Urinary bladder (tissue), 4 donors: ENCODE measurements at places on chromosomes 6 and 20.

DNA sequence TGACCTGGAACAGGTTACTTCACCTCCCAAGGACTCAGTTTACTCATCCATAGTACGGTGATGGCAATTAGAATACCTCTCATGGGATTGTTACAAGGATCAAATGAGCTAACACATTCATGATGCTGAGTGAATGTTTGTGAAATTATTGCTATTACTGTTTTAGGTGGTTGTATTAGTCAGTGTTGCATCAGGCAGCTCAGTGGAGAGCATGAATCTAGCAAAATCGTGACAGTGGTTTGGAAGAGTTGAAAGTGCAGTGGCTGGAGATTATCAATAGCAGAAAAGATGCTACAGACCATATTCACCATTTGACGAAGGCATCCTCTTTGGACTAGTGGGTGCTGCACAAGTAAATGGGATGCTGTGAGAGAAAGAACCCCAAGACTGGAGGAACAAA lies 50.4 kb upstream of the CTNNBL1 start:
- no peak for DNase-seq

GRCh38 chr20:56503916-56504315 lies 20.6 kb upstream of the FAM209A start:
- DNase-seq, result no peak

DNA sequence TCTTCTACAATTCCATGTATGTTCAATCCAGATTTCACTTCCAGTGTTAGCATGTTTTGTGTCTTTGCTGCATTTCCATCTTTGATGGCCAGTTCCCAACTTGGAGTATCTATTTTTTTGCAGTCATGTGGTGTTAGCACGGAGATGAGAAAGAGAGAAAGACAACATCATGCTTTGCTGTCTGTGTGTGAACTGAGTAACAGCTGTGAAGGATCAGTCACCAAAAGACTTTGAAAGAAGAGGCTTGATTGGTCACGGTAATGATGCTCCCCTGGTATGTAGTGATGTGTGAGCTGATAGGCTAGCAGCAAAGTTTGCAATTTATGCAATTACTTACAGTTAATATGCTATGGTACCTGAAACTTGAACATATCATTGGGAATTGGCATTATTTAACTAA lies 731.3 kb upstream of the NRSN1 start:
- DNase-seq, result no peak

- no peak for DNase-seq
These were observed 228.6 kb downstream of the TBC1D7 start for GRCh38 chr6:13099771-13100170.

DNA sequence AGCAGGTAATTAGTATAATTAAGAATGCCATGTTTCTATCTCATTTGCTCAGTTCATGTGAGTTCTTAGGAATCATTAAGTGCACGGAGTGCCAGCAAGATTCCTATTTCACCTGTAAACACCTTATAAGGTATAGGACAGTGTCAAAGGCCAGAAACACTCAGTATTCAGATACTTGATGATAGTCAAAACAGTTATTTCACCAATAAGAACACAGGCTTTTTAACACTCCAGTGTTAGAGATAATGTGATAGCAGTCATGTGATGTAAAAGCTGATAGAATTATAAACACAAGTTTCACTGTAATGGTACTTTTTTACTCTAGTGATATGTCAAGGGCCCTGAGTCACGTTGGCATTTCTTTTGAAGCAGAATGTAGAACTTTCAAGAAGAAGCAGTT lies at the start of gene GPRC6A:
TSS of gene GPRC6A (minus strand) at position 101 of the 400 bp plus-strand sequence. CDS start at position 31, 70 bp downstream.
- no peak for DNase-seq

DNA sequence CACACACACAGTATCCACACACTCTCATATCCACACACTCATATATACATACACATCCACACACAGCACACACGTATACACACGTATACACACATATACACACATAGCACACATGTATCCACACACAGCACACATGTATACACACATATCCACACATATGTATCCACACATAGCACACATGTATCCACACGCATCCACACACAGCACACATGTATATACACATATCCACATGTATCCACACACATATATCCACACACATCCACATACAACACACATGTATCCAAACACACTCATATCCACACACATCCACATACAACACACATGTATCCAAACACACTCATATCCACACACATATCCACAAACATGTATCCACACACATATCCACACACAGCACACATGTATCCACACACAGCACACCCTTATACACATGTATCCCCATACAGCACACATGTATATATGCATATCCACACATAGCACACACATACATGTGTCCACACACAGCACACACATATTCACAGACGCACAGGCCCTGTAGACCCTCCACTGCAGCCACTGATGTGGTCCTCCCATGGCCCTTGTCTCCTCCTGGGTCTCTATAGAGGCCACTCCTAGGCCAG lies 172.1 kb downstream of the CDH4 start:
- DNase-seq, result no peak

- no peak for DNase-seq
These were observed 118.3 kb upstream of the FAM184A start for GRCh38 chr6:119196715-119197114.

DNA sequence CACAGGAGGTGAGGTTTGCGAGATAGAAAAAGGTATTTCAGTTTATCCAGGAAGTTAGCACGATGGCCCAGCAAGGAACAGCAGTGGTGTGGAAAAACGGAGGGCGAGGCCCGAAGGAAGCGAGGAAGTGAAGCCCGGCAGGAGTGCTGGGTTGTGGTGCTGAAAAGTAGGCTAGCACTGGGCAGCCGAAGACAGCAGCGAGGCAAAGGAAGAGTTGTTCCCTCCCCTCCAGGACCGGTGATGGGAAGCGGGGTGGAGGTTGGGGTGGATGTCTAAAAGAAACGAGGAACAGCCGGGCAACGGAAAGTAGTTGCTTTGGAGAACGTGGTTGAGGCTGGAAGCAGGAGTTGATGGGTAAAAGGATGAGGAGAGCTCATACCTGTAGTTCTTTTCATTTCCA lies 1.4 kb downstream of the METTL24 start:
- DNase-seq, result no peak

DNA sequence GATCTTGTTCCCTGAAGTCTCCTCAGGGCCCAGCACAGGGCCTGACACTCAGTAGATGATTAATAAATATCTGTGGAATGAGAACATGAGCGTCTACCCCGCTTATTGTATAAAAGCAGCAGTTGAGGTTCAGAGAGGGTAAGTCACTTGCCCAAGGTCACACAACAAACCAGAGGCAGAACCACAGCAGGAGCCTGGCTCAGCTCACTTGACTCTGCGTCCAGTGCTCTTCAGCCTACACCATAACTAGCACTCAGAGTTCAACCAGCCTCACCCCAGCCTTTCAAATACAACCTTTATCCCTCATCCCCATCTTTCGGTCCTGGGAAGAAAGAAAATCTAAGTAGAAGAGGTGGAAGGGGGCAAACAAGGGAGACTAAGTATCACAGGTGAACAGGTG lies 24.9 kb upstream of the NOL4L start:
- no peak for DNase-seq

DNA sequence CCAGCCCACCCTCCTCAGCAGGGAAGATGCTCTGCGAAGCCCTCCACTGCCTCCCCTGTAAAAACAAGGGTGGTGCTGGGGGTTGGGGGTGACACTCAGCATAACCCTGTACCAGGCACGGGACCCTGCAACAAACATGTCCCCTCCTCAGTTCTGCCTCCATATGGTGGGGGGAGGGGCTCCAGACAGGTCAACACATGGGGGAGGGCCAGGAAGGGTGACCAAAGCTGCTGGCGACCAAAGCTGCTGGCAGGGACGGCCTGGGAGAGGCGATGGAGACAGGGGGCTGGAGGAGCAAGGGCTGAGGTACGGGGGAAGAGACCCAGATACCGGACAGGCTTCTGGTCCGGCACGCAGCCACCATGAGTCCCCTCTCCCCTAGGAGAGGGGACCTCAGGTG lies 123.2 kb downstream of the TAF4 start:
- DNase-seq, result no peak

GRCh38 chr20:58447511-58448391 lies 58.7 kb downstream of the VAPB start:
- DNase-seq, result no peak

DNA sequence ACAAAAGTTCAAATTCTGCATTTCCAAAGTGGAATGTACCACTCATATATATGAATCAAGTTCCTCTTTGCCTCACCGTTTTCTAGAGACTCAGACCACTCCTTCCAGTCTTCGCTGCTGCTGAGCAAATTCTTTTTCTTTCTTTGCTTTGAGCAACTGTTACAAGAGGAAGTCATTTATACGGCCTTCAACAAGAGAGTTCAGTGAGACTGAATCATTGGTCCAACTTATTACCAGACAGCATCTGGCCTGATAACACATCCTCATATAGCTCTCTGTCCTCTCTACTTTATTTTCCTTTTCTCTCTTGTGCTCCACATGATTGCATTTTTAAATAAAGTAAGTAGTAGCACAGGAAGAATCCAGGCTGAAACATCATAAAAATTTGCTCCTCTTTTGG lies 652.7 kb downstream of the PHF3 start:
- no peak for DNase-seq

DNA sequence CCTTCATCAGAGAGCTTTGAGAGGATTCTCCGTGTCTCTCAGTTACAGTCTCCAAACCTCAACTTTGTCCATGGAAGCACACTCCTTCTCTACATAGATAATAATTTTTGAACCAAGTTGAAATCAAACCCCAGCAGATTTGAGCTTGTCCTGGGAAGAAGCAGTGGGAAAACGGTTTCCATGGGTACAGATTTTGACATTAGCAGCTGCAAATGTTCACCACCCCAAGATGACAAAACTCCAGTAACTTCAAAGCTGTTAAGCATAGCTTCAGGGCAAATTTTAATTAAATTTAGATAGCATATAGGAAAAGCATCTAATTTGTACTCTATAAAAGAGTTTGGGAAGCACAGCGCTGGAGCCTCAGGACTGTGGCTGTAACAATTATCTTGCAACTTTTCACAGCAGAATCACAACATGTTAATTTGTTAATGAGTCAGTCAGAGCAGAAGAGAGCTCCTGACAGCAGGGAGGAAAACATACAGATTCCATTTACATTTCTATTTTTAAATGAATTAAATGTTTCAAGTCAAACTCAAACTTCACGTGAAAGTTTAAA lies 240.7 kb downstream of the BMP7 start:
- DNase-seq, result no peak

DNA sequence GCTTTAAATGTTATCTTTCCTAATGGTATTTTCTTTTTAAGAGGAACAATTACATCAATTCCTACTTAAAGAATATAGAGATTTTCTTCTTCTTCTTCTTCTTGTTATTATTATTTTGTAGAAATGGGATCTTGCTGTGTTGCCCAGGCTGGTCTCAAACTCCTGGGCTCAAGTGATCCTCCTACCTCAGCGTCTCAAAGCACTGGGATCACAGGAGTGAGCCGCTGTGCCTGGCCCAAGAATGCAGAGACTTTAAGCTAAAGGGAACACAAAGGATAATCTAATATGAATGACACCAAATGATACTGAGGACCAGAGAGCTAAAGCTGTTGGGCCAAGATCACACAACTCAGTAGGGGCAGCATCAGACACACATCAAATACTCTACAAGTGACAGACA lies 87.4 kb upstream of the FOXQ1 start:
- no peak for DNase-seq

- DNase-seq, result no peak
These were observed 750.6 kb upstream of the MMS22L start for GRCh38 chr6:98033617-98034016.

DNA sequence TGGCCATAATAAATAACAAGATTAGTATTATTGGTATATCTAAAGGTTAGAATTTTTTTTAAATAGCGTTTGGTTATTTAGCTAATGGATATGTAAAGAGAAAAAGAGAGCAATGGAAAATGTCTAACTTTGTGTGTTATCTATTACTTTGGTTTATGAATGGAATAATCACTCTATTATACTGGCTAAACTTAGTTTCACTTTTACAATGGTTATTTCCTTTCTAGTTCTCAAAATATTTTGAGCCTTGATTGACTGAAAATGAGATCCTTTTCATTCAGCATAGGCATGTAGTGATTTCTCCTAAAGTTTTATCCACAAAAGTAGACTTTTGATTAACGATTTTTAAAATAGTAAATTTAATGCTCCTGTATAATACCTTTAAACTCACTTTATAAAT lies 51.6 kb upstream of the MLIP start:
- DNase-seq, result no peak

DNA sequence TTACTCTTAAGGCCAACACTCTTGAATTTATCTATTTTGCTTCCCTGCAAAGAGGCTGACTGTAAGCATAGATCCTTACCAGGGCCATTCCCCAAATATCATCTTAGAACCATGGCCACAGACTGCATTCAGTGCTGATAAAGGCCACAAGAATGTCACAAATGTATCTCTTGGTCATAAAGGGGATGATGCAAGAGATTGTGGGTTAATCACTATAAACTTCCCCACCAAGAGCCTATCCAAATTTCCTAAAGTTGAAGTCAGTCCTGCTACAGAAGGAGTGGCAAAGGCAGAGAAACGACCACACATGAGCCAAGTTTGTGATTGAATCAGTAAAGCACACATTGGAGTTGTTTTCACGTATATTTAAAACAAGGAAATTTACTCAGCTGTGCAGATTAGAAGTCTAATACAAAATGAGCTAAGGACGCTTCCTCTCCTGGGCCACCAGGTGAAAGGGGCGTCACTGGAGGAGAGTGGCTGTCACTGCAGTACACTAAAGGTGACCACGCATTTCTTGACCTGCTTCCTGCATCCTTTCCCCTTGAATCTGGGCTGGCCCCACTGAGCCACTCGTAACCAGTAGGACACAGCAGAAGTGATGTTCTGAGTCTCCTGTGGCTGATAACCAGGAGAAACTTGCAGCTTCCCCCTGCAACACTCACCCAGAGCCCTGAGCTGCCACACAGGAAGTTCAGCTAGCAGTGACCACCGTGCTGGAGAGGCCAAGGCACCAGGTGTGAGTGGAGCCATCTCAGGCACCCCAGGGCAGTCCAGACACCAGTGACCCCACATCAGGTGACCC lies 181.9 kb downstream of the SYNDIG1 start:
- no peak for DNase-seq

DNA sequence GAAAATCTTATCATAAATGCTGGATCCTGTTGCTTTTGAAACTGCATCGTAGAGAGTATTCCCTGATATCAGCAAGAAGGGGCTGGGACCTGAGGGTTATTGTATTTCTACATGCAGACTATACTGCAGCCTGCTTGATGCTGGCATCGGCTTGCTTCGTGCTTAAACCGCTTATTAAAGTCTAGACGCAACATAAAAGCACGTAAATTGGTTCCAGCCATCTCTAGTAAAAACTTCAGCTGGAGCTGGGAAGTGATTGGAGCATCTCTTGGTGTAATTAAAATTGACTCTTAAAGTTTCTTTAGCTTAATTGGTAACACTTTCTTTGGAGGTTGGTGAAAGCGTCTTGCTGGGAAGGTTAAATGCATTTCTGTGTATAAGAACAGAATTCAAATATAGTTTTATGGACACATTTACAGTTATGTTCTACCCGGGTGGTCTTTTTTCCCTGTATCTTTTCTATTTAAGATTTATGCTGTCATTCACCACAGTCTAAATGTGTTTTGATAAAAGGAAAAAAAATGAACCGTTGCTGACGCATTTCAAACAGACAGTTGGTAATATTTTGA lies 139.0 kb upstream of the JAG1 start:
- no peak for DNase-seq

- no peak for DNase-seq
These were observed 55.0 kb upstream of the HLA-A start for GRCh38 chr6:29887330-29887818.
